Activated T-helper 1 cell treated with anti-CD3 and anti-CD28 coated beads, Interleukin-2, amount 50 U/mL, for 16 hours (primary cell): ENCODE measurements at places on chromosomes 1 and 21.

GRCh38 chr1:177880339-177880891, 89.4 kb downstream of the SEC16B start:
- DNase-seq, result no peak

- DNase-seq, result no peak
Measured at GRCh38 chr1:20430355-20431175, 55.4 kb downstream of the CAMK2N1 start.

DNA sequence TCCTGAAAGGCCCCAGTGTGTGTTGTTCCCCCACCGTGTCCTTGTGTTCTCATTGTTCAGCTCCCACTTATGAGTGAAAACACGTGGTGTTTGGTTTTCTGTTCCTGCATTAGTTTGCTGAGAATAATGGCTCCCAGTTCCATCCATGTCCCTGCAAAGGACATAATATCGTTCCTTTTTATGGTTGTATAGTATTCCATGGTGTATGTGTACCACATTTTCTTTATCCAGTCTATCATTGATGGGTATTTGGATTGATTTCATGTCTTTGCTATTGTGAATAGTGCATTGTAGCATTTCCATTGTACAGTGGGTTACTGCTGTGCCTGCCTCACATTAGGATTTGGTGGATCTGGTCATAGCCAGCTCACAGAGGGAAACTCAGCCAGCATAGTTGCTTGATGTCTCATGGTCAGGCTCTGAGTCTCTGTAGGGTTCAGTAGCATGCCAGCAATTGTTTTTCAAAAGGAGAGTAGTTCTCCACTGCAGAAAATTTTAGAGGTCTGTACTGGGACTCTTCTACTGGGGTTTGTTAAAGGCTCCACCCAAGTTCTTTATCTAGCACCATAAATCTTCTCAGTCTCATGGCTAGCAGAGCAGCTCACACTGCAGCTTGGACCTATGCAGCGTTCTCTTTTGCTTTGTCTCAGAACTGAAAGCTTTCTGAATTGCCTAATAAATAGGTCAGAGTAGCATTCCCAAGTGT, 41.0 kb downstream of the RUNX3 start:
- no peak for DNase-seq

DNA sequence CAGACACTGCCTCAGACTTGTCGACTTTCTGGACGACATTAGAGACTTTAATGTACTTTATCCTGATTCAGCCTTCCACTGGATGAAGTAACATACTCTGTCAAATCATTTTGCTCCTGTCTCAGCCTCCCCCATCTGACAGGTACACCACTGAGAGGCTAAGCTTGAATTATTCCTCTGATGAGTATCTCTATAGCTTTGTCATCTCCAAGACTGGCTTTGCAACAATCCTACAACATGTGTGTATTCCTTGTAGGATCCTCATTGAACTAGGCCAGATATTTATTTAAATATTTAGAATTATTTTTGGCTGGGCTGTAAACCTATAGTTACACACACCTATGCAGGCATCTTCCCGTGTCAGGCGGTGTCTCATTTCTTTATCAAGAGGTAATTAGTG, 1.1 kb upstream of the TRIM58 start:
- DNase-seq, result no peak

GRCh38 chr1:25004355-25004754, 74.3 kb upstream of the RUNX3 start:
- DNase-seq, result no peak

DNA sequence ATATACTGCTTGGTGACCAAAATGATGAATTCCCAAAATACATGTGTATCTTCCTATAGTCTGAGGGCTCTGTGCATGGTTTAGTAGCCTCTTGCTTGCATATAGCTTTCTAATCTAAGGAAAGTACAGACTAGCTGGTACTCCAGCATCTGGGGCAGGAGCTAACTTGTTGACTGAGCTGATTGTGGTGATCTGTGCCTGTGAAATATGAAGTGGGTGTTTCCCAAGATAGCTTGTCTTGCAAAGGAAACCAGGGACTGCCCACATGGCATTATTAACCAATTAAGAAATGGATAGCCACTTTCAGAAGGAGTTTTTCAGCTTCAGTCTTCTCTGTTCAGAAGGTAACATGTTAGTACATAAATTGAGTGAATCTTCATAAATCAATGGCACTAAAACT, 219.8 kb downstream of the NEGR1 start:
- DNase-seq, result no peak

- DNase-seq, result no peak
Measured at GRCh38 chr1:169896013-169896412, 2.3 kb upstream of the SCYL3 start.

DNA sequence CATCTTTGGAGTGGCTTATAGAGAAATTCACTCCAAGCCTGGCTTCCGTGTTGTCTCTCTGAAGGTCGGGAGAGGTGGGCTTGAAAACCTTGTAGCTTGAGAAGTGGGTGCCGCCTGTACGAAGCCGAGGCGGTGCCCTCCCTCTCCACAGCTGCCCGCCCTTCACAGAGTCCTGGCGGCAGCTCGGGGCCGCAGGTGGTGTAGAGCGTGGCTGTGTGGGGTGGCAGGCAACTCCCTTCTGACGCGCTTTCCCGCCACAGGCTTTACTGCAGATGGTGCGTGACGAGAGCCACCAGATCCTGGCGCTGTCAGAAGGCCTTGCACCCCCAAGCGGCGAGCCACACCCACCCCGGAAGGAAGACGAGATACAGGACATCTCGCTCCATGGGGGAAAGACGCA, 33.1 kb upstream of the DIP2A start:
- DNase-seq, result peak; percentile 14

GRCh38 chr21:29896884-29897283, 42.9 kb downstream of the GRIK1 start:
- no peak for DNase-seq

DNA sequence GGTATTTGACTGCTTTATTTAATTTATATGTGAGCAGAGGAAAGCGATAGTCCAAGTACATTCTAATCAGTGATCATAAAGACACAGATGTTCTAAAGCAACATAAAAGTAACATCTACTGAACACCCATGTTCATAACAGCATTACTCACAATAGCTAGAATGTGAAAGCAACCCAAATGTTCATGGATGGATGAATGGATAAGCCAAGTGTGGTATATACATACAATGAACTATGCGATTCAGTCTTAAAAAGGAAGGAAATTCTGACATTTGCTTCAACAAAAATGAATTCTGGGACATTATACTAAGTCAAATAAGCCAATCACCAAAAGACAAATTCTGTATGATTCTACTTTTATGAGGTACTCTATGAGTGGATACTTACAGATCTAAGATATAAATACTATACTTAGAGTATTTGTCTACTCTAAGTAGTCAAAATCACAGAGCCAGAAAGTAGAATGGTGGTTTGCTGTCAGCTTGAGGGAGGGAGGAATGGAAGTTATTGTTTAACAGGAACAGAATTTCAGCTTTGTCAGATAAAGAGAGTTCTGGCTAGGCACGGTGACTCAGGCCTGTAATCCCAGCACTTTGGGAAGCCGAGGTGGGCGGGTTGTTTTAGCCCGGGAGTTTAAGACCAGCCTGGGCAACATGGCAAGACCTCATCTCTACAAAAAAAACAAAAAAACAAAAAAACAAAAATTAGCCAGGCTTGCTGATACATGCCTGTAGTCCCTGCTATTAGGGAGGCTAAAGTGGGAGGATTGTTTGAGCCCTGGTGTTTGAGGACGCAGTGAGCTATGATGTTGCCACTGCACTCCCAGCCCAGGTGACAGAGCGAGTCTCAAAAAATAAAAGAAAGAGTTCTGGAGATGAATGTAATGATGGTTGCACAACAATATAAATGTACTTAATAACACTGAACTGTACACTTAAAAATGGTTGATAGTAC, 79.7 kb upstream of the ARHGAP29 start:
- DNase-seq, result no peak

GRCh38 chr1:77228836-77229235, 9.6 kb upstream of the PIGK start:
- no peak for DNase-seq

DNA sequence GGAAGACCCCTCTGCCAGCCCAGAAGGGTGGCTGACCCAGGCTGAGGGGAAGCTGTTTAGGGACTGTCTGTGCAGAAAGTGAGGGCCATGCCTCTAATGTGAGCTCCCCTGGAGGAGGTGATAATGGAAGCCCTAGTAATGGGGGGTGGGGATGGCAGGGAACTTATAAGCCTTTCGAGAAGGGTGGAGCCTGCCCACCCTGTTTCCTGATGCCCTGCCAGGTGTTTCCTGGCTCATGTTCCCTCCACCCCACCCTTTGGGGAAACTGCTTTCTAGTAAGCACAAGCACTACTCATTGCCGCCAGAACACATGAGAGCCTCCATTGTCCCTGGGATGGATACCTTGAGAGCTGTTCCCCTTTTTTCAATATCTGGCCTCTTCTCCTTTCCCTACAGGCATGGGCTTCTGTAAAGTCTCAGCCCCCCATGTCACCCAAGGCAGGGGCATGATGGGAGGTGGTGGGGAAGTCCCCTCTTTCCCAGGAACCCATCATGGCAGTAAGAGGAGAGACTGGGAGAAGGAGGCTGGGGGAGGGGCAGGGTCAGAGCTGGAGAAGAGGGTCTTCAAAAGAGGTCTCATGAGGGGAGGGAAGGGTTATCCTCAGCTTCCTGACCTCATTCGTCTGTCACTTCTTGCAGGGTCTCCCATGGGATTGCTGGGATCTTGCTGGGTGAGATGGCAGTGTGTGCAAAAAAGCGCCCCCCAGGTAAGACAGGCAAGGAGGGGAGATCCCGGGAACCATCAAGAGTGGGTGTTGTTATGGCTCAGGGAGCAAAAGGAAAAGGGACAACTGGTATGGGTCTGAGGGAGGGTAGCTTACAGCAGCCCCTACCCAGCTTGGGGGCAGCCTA, 2.4 kb downstream of the ATP8B2 start:
- DNase-seq, result no peak

- DNase-seq, result no peak
Measured at GRCh38 chr1:208587110-208587509, 342.9 kb upstream of the PLXNA2 start.

GRCh38 chr1:244239261-244239770, 188.2 kb downstream of the ZBTB18 start:
- DNase-seq, result no peak

- no peak for DNase-seq
Measured at GRCh38 chr1:2250721-2251281, 22.7 kb downstream of the SKI start.

DNA sequence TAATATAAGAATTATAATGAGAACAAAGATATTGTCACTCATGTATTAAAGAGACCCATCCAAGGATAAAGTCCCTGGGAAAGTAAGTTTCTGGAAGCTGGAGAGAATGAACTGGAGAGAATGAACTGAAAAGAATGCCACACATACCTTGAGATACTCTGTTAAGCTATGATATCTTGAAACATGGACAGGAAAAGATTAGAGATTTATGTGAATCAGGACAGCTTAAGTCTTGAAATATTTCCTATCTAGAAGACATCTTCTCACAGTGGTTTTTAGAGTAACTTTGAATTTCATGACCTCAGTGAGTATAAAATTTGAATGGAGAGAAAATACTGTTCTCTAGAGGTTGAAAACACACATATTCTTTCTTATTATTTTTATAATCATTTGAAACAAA, 201.3 kb upstream of the HMCN1 start:
- DNase-seq, result no peak

- DNase-seq, result no peak
Measured at GRCh38 chr1:219397511-219397910, 215.4 kb downstream of the ZC3H11B start.

DNA sequence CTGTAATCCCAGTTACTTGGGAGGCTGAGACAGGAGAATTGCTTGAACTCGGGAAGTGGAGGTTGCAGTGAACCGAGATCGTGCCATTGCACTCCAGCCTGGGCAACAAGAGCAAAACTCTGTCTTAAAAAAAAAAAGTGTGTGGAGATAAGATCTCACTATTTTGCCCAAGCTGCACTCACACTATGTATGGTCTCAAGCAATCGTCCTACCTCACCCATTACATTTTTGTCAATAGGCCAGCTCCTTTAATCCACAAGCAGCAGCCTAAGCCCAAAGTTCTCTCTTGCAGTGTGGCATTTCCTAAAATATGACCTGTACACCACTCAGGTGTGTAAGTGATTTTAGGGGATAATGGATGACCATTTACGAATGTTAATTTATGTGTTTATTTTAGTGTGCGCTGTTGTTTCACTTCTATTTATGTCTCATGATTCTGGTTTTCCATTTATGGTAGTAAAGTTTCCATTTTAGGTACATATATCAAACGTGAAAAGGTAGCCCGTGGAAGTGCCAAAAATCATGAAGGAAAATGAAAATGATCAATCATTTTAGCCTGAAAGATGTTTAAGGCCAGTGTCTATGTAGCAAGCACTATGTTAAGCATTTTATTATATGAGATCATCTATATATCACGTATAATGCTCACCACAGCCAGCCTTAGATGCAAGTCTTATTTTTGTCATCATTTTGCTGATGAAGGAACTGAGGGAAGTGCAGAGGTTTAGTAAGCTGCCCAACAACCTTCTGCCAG, 5.6 kb downstream of the LCK start:
- DNase-seq, result no peak

- DNase-seq, result no peak
Measured at GRCh38 chr1:80673935-80674597, 1126.7 kb upstream of the ADGRL2 start.

- no peak for DNase-seq
Measured at GRCh38 chr1:46595127-46595526, 8.9 kb downstream of the MKNK1 start.

DNA sequence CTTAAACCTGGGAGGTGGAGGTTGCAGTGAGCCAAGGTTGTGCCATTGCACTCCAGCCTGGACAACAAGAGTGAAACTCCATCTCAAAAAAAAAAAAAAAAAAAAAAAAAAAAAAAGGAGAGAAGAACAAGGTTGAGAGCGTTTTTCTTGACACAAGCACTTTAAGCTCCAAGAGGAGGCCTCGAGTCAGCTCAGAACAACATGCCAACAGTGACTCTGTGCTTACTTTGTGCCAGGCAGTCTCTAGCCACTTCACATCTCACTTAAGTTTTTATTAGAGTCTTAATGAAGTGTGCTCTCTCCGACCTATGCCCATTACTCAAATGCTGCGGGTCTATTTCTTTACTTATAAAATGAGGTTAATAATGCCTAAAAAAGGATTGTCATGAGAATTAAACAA, 13.0 kb downstream of the ATP1A1 start:
- no peak for DNase-seq

GRCh38 chr1:159279773-159280172, 22.4 kb upstream of the FCER1A start:
- no peak for DNase-seq
